Thymus (tissue), 14 donors: ENCODE measurements at places on chromosomes 1 and 21. TPM values are rescaled to one million over a fixed set of nuclear protein-coding genes. Genes with fewer than 3 reads are reported as not detected.

GRCh38 chr1:60044881-60045280, 28.7 kb downstream of the C1orf87 start:
- DNase-seq, result no peak

DNA sequence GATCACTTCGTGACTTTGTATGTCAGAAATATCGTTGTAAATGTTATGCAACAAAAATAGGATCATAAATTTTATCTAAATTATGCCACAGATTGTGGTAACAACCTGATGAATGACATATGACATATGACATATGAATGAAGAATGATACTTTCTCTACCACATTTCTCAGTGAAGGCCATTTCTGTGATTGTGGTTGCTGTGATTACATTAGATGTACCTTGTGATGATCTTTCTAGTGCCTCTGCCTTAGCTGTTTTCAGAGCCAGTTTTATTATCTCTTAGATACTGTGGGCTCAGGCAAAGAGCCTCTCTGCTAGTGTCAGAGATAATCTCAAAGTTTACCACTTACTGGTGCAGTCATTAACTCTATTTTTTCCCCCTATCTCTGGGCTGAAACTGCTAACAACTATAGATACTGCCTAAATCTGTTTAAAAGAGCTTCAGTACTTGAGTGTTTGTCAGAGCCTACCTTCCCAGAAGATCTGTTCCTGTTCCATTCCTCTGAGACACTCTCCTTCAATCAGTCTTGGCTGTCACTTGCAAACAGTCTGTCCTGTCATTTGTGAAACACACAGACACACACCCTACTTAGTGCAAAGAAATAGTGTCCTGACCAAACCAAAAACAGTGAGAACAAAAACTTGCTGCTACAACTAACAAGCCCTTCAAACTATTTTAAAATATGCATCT, 55.5 kb downstream of the HMCN1 start:
- DNase-seq, result no peak

DNA sequence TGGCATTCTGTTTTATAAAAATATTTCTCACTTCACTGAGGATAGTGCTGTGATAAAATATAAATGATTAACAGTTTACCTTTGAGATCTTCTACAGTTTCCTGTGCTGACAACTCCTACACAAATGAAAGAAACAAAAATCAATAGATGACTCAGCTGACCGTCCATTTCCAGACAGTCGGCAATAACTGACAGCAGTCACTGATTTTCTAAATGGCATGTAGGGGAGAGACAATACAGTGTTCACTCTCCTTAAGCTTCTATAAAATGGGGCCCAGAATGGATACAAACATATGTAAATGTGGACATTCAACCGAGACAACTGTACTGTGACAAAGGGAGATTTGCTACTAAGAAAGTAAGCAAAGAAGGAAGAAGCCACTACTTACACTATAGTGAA, 34.3 kb downstream of the PCNX2 start:
- no peak for DNase-seq

DNA sequence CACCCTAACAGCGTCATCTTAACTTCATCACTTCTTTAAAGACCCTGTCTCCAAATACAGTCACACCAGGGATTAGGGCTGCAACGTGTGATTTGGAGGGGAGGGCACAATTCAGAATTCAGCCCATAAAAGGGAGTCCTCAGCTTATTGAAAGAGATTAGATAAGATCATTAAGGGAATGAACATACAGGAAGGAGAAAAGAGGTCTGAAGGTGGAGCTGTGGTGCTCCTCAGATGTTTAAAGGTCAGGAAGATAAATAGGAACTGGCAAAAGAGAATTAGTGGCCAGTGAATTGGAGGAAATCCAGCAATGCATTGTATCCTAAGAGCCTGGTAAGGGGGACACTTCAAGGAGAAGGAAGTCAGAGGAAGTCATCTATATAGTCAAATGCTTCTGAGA, 113.5 kb downstream of the PROX1 start:
- DNase-seq, result no peak

DNA sequence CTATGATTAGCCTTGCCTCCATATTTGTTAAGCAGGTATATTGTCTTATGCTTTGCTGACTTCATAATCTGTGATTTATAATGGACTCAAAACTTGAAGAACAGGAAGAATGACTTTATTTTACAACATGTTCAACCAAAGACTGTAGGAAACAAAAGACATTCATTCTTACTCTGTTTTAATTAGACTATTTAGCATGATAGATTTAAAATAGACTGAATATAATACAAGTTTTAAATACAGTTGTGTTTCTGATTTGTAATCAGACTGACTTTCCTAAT, 63.1 kb downstream of the CDC14A start:
- DNase-seq, result no peak

DNA sequence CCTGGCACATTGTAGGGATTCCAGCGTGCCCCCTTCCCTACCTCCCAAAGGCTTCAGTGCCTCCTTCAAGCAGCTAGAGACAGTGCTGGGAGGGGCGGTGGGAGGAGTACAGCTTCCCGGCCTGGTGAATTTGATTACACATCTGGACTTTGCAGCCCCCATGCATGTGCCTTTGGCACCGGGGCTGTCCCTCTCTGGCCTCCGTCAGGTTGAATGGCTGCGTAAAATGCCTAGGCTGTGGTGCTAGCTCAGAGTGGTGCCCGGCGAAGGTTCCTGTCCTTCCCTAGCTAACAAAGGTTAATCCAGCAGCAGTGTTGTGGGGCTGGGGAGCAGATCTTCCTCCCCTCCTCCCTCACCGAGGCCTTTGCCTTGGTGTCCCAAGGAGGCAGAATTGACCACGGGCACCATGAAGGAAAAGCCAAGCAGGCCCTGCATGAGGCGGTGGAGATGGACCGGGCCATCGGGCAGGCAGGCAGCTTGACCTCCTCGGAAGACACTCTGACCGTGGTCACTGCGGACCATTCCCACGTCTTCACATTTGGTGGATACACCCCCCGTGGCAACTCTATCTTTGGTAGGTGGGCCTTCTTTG, 66.2 kb downstream of the ALPL start:
- no peak for DNase-seq

DNA sequence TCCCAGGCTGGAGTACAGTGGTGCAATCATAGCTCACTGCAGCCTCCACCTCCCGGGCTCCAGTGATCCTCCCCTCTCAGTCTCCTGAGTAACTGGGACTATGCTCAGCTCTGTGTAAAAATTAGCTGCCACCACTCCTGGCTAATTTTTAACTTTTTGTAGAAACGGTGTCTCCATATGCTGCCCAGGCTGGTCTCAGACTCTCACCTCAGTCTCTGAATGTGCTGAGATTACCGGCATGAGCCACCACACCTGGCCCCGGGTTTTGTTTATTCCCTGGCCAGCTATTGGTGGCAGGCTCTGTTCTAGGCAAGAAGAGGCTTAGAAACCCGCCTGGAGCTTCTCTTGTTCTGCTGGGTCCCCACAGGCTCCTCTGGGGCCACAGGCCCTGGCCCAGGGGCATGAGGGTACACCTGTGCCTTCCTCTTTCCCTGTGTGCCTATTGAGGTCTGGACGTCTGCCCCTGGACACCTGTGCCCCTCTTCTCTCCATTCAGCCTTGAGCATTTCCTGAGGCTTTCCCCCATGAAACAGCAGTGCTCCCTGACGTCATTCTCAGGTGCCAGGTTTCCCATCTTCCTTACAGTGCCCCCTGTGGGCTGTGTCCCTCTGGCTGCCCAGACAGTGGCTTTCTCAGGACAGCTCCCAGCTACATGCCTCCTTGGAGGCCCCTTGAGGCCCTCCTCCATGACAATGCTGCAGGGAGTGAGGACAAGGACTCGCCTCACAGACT, 57.5 kb downstream of the PCP4 start:
- DNase-seq, result no peak

DNA sequence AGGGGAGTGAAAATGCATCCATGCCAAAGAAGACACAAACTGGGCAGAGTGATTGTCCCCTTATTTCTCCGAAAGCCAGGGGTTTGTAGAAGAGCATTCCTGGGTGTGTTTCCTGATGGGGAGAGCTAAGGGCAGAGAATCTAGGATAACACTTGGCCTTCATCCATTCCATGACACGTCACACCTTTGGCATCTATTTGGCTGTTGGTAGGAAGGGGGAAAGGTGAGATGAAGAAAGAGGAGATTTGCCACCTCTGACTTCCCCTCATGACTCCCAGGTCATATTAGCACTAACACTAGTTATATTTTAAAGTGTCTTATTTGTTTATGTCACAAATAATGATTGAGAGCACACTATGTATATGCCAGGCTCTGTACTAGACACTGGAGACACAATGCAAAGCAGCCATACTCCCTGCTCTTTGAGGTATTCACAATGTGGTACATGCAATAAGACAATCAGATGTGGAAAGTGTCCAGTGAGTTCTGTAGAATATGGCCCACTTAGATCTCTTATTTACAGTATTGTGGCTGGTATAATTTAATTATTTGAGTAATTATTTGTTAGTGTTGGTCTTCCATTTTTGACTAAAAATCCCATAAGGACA, 54.5 kb upstream of the GADD45A start:
- DNase-seq, result no peak

DNA sequence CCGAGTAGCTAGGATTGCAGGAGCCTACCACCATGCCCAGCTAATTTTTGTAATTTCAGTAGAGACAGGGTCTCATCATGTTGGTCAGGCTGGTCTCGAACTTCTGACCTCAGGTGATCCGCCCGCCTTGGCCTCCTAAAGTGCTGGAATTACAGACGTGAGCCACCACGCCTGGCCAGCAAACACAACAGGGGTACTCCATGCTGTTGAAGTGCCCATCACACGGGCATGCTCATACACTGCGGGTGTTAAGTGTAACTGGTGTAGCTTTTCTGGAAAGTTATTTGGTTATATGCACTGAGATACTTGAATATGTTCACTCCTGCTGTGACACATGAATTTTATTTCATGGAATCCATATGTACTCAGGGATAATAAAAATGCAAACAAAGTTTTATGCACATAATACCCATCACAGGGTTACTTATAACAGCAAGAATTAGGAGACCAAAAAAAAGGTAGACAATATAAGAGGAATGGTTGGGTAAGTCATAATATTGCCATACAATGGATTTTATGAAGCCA, 9.2 kb downstream of the SRSF4 start:
- no peak for DNase-seq

- DNase-seq, result no peak
Measured at GRCh38 chr21:15097580-15097979, 32.8 kb upstream of the NRIP1 start.

- DNase-seq, result no peak
Measured at GRCh38 chr1:221865808-221866207, 123.9 kb upstream of the DUSP10 start.

DNA sequence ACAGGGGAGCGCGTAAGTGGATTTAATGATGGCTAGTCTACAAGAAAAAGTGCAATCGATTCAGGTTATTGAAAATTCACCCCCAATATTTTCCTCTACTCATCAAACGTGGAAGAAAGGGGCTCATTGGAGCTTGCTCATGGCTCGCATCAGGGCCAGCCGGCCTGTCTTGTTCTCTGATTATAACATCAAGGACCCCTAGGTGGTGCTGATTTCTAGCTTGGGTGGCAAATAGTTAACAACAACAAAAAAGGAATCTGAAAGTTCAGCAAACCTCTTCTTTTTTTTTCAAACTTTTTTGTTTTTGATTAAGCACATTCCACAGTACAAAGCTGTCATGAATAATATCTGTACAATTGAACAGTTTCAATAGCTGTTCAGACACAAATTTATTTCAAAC, 35.8 kb upstream of the SOD1 start:
- DNase-seq, result no peak

DNA sequence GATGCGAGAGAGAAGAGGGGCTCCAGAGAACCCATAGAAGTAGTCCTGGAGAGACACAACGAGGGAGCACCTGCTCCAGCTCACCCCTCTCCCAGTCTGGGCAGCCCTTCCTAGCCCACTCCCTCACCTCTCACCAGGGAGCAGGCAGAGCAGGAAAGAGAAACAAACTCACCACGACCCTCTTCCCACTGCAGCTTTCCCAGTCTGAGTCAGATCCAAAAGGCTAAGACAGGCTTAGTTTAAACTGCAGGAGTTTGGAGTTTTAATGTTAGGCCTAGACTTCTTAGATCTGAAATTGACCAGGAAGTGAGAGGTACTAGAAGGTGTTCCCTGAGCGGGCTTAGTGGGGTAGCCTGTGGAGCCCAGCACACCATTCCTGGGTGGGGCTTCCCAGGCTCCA, 29.6 kb downstream of the SLC1A7 start:
- no peak for DNase-seq

The AMY2A gene
- not detected for total RNA-seq

The ALX3 gene
- 0.14 TPM for total RNA-seq

The PTPN7 gene
- total RNA-seq, result 114 TPM

The OR6P1 gene
- total RNA-seq, result not detected

The GNG5 gene
- 42.4 TPM for total RNA-seq

The GUCA2A gene
- total RNA-seq, result 0.57 TPM

The GRIK3 gene
- 0.05 TPM for total RNA-seq

The TSNAX gene
- total RNA-seq, result 36.4 TPM
